Stimulated activated CD4-positive, alpha-beta T cell treated with anti-CD3 and anti-CD28 coated beads, Interleukin-12 subunit alpha, Interleukin-12 subunit beta, amount 100 ng/mL, for 4 hours (primary cell): ENCODE measurements at places on chromosomes 5 and 9.

- DNase-seq = no peak
Measured at GRCh38 chr5:28523888-28524635, 1485.7 kb upstream of the CDH9 start.

DNA sequence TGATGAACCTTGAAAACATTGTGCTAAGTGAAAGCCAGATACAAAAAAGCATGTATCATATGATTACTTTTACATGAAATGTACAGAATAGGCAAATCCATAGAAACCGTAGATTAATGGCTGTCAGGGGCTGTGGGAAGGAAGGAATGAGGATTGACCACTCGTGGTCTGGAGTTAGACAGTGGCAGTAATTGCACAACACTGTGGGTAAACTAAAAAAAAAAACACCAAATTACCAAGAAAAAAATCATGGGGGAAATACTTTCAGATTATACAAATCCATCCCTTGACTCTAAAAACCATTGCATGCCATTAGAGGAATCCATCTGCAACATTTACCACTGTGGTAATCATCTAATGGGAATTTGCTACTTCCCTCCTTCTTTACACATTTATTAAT is 140.0 kb downstream of the SIL1 start:
- no peak for DNase-seq

DNA sequence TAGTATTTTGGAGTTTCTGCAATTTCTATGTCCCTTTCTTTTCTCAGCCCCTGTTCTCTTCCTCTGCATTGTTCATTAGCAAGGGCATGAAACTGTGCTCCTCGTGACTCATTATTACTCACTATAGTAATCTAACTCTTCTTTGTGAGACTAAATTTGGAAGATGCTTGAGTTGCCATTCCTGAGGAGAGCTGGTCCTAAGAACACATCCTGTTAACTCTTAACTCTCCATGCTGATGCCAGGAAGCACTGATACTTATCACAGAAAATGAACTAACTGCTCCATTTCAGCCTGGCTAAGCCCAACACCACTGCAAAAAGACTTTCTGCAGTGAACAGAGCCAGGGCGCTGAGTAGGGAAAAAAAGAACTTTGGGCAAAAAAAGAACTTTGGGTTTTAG is 10.6 kb upstream of the CSNK1A1 start:
- DNase-seq = no peak

- DNase-seq = no peak
Measured at GRCh38 chr9:16954040-16954439, 83.6 kb upstream of the BNC2 start.

DNA sequence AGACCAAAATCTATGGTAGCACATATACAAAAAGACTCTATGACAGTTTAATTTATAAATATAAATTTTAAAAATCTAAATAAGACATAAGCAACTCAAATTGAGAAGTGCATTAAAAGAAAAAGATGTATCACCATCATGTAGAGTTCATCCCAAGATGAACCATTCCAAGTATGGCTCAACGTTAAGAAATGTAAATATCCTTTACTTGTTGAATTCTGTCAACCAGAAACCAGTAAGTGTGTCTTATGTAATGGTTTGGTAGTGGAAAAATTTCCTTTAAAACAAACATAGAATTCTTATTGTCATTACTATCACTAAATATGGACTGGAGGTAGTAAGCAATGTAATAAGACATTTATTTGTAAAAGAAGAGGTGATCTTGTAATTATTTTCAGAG is 87.3 kb downstream of the YIPF5 start:
- DNase-seq = no peak

DNA sequence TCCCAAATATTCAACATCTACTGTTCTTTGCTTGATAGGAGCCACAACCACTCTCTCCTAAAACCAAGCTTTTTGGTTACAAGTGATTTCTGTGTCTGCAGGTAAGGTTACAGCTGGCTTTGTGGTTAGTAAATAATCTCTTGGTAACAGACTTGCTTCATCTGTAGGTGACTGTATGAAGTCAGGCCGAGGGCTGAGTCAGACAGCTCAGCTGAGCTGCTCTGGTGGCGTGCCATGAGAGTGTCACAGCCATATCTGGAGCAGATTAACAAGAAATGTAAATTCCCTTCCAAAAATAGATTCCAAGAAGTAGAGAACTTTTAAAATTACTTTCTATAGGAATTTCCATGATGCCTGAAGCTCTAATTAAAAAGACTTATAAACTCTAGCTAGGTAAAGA is 23.7 kb upstream of the TAS2R1 start:
- no peak for DNase-seq

- no peak for DNase-seq
Measured at GRCh38 chr9:117561761-117562160, 142.4 kb upstream of the TLR4 start.

GRCh38 chr9:115262477-115262876 is 144.5 kb upstream of the TNC start:
- no peak for DNase-seq

GRCh38 chr5:39631958-39632357 is 207.2 kb upstream of the DAB2 start:
- DNase-seq = no peak

- no peak for DNase-seq
Measured at GRCh38 chr9:18233311-18233710, 240.6 kb upstream of the ADAMTSL1 start.

GRCh38 chr5:68292316-68292715 is 76.8 kb downstream of the PIK3R1 start:
- DNase-seq = no peak

- DNase-seq = no peak
Measured at GRCh38 chr5:127969651-127970050, 113.9 kb upstream of the SLC12A2 start.

GRCh38 chr5:146732962-146733361 is 145.6 kb downstream of the PPP2R2B start:
- DNase-seq = no peak

GRCh38 chr5:15790446-15791018 is 290.6 kb downstream of the FBXL7 start:
- DNase-seq = no peak

DNA sequence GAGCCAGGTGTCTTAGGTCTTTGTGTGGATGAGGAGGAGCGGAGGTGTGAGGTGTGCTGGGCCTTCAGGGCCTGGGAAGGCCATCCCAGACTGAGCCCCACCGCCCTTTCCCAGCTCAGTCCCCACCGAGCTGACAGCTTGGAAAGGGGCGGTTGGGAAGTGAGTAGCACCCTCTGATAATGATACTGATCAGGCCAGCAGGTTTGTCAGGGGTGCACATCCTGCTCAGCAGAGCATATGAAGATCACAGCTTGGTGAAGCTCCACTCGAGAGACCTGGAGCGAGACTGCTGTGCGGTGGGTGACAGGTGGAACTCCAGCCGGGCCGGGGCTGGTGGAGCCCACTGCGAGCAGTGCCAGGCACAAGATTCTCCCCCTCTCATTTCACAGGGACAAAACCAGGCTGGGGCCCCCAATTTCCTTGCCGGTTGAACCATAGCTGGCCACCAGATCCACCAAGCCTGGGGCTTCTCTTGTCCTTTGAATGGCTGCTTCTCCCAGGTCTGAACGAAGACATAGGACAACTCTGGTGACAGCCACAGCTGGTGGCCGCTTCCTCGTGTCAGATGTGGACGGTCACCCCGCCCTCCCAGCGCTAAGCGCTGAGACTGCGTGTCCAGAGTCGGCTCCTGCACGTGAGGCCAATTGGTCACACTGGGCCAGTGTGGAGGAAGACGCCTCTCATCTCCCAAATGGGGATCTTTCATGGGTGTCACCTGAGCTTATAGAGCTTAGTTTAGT is 8.3 kb downstream of the QRFP start:
- no peak for DNase-seq

DNA sequence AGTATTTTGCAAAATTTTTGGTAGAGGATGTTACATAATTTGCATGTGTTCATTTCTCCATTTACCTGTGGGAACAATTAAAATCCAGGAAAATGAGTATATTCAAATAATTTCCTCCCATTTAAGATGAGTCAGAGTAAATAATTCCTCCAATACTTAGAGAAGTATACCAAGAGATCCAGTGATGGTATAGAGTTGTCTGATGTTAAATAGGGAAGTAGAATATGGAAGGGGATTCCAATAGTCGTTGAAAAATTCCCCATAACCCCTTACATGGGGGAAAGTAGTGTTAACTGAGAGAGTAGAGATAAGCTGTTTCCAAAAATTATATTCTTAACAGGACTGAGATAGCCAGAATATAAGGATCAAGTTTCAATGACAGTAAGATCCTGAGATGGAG is 15.7 kb downstream of the CD274 start:
- no peak for DNase-seq

- no peak for DNase-seq
Measured at GRCh38 chr9:138024131-138024530, 146.5 kb downstream of the CACNA1B start.

DNA sequence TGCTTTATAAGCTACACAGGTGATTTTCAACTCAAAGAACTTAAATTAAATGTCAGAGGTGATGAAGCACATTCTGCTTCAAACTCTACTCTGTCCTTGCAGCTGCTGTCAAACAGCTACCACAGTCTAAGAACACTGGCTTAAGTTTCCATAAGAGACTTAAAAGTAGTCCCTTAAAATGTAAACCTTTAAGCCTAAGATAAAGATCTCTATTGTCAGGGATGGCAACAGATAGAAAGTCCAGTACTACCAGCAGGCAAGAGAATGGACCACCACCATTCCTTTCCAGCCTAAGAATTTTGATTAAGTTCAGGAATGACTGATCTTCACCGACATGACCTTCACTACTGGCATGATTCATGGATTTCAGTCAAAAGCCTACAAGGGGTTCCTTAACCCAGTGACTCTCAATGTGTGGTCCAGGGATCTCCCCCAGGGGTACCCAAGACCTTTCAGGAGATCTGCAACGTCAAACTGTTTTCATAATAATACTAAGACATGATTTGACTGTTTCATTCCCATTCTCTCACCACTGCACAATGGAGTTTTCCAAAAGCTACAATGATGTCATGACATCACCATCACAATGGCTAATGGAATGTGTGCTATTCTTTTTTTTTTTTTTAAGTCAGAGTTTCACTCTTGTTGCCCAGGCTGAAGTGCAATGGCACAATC is 41.1 kb upstream of the PLPP6 start:
- no peak for DNase-seq

DNA sequence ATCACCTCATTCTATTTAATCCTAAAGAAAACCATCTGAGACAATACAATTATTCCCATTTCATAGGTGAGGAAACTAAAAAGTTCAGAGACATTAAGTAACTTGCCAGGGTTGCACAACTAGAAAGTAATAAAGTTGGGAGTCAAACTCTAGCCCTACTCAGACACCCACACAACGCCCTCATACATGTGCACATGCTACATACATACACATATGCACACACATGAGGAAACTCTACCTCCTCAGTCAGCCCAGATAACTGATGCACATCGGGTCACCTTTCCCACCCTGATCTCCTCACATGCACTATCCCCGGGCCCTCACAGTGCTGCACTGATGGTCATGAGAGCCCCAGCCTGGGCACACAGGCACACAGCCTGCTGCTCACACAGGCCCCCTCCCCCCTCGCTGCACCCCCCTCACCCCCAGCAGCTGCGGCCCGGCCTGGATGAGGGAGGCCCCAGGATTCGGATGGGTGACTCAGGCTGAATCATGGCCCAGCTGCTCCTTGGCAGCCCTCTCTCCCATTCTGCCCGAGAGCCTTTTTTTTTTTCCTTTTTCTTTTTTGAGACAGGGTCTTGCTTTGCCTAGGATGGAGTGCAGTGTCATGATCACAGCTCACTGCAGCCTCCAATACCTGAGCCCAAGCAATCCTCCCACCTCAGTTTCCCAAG is 5.0 kb upstream of the GPRIN1 start:
- DNase-seq = no peak

DNA sequence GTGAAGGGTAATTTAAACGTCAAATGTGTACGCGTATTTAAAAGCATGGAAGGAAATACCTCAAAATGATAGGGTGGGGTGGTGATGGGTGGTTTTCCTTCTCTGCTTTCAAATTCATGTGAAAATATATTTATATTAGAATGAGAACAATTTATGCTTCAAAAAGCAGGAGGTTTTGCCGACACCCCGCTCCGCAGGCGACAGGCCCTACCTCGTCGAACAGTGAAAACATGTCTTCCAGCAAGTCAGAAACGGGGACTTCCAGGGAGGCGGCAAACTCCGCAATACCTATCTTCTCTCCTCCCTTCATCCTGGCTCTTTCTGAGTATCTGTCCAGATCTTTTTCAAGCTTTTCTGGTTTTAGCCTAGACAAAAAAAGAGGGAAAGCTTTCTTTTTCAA is 28.5 kb upstream of the SLC6A3 start:
- no peak for DNase-seq

DNA sequence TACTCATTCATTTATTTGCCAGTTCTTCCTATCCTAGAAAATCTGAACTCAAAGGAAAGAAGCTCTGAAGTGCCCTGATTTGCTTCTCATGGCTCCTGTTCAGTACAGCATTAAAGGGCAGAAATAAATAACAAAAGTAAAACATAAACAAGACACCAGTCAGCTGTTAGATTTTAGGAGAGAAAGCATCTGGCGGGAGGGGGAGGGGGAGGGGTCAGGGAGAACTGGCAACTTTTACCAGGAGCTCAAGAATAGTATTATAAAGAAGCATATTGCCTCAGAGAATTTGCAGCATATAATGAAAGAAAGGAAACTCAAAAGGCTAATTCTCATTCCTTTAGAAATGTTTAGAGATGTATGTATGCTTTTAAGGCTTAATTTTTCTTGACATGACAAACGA is 68.1 kb downstream of the SEMA6A start:
- no peak for DNase-seq

DNA sequence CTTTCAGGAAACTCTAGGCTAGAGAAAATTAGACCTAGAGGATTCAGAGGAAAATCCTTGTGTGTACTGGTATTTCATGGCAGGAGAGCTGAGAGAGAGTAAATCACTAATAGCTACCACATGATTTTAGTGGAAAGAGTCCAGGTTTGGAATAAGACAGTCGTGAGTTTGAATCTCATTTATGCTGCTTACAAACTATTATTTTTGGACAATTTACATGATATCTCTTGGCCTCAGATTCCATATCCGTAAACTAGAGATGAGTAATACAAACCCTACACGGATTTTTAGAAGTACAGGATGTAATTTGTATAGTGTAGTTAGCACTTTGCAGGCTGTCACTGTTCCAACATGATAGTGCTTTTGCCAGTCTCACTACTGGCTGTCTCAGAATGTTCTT is 2.7 kb downstream of the IL31RA start:
- no peak for DNase-seq

DNA sequence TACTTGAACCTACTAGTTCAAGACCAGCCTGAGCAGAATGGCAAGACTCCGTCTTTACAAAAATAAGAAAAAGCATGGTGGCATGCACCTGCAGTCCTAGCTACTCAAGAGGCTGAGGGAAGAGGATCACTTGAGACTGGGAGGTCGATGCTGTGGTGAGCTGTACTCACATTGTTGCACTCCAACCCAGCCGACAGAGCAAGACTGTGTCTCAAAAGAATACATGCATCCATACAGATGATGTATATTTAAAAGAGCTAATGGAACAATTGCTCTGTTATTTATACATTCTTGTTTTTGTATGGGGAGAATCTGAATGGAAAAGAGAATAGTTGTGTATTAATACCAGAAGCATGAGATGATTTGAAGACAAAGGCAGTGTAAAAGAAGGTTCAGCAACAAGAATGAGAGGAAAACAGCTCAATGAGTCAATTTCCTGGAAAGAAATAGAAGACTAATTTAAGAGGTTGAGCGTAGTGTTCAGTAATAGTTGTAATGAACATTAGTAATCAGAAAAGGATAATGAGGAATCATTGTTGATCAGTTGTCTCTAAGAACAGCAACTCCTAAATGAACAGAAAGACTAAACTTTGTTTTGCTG is 1.9 kb upstream of the LRRC70 start:
- no peak for DNase-seq
